ENCODE measurements at places on chromosomes 3 and 15.
A peak's percentile ranks its signal among the peaks of the same experiment; 100 is the strongest.

DNA sequence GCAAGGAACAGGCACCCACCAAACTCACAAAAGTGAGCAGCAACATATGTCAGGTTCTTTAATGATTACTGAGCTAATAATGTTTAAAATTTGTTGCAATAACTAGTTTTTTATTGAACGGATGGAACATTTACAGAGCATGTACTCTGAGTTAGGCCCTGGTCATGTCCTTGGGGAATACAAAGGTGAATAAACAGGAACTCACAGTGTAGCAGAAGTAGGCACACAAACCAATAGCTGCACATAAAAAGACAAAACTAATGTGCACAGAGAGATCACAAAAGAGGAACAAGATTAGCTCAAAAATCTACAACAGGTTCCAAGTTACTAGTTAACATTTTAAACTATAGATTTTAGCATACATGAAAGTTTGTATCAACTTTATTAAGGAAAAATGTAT lies 505.3 kb upstream of the PPP2R3A start:
- DNase-seq, result no peak

DNA sequence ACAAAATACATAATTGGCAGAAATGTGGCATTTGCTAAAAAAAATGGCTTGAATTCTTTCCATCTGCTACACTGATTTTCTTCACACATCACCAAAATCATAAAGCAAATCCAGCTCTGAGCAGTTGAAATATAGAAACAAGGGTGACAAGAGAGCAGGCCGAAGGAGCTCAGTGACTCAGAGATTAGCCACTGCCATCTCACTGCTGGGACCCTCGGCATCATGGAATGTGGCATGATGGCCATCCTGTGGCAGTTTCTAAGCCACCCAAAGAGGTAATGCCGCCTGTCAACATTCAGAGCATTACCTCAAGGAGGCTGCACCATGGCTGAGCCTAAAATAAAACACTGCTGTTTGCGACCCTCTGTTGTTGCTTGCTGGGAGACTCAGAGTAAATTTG lies 80.5 kb upstream of the OSBPL11 start:
- no peak for DNase-seq

DNA sequence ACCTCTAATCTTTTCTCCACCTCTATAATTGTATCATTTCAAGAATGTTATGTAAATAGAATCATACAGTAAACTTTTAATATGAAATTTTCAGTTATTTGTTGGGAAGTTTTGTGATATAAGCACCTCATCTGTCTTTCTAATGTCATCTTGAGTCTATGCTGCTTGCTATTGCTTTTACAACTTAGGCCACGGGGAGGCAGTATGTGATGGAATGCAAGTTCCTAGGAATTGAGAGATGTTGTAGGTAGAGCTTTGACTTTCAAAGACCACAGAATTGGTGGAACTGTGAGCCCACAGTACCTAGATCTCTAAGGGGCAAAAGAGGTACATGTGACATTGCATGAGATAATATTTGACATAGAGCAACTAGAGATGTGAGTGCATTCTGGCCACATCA lies 328.3 kb downstream of the MFSD1 start:
- no peak for DNase-seq

DNA sequence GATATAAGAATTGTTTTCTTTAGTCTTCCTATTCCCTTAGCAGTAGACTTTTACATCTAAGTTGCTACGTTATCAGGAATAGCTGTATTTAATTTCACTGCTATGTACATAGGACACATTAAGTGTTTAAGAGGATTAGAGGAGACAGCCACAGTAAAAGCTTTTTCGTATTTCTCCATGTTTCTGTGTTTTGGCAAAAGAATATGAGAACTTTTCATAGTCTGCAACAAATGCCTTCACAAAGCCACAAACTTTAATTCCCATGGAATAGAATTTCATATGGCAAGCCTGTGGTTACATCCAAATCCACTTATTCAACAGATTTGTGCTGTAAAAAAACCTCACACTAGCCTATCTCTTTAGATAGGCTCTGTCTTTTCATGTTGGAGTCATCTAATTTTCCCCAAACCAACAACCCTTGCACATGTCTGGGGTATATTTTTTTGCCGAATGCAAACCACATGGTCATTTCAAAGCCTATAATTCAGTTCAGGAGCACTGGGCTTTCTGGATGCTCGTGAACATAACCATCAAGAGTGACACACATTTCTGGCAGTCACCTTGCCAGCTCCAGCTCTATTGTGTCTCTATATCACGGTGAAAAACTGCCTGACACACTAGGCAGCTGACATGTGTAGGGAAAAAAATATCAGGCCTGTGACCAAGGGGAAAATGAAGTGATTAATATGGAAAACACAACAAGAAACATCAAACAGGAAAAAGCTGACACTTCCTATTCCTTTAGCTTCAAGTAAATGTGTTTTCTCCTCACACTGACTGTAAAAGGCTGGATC lies 19.2 kb downstream of the PLD1 start:
- DNase-seq, result no peak

- no peak for DNase-seq
Measured at GRCh38 chr15:62941699-62942098, 100.8 kb upstream of the TPM1 start.

GRCh38 chr3:189685860-189686259 lies 54.7 kb downstream of the TP63 start:
- DNase-seq, result no peak

DNA sequence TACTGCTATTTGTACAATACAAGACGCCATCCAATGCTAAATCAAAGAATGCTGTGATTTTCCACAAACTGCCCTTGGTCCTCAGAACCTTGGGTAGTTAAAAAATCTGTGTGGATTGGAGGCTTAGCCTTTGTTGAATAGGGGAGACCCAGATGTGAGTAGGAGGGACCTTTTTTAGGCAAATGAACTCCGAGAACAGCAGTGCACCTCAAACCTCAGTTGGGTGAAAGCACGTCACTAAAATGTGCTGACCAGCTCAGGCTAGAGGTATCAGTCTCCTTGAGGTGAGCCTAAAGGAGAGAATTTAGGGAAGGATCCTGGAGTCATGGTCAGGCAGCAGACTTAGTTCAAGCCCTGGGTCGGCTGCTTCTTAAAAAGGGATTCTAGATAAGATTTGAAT lies 200.7 kb downstream of the SOX2 start:
- no peak for DNase-seq

DNA sequence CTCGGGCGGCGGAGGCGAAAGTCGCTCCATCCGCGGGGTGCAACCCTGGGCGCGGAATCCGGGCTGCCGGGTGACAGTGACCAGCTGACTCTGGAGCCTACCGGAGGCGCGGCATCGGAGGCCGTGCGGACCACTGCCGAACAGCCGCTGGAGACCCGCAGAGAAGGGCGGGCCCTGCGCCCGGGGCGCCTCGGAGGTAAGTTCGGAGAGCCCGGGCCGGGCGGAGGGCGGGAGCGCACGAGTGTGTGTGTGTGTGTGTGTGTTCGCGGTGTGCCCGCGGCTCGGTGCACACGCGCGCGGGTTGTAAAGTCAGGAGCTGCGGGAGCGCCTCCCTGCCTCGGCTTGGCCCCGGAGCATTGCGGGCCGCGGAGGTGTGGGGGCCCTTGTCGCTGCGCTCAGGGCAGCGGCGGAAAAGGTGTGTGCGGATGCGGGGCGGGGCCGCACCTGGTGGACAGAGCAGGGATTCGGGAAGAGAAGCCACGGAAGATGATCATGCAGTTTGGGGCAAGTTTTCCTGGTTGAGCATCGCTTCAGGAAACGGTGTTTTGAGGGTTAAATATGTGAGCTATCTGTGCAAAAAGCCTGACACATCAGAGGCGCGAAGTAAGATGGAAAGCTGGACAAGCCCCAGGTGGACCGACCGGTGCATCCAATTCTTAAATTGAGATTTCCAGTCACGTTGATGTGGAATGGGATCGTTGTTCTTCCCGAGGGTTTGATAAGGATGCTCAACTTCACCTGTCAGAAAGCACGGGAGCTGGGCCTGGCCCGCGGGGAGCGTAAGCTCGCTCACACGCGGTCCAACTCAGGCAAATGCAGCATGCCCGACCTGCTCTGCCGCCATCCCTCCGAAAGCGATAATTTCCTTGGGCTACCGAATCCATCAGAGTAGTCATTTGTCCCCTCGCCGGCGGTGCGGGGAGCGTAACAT lies 474 bp downstream of the MINAR1 start:
- DNase-seq, result no peak

DNA sequence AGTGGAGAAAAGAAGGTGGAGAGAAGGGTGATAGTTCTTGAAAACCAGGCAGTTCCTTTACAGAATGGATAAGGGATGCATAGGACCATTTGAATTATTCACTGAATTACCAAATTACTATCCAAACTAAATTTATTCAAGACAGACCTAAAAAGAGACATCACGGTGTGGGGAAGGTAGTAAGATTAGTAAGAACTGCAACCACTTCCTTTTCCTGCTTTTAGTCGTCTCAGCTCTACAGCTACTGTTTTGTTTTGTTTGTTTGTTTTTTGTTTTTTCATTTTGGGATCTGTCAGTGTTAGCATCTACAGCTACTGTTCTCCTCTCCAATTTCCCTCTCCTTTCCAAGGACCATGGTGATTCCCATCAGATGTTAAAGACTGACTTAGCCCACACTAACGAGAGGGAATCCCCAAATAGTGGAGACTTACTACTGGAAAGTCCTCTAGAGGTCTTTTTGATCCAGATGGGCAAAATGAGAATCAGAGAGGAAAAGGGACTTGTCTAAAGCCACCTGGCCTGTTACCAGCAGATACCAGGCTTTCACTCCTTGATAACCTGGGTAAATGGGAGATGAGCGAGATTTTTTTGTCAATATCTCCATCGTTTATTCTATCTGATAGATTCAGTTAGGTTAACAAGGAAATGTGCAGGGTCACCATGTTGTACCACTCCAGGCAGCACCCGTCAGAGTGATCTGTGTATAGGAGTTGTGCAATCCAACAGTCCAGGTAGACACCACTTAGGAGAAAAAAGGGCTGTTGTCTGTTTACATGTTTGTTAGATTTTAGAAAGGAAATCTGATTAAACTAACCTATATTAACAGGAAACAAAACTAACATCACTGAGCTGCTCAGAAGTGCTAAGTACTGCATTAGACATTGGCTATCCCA lies 6.0 kb downstream of the HCLS1 start:
- DNase-seq, result no peak

DNA sequence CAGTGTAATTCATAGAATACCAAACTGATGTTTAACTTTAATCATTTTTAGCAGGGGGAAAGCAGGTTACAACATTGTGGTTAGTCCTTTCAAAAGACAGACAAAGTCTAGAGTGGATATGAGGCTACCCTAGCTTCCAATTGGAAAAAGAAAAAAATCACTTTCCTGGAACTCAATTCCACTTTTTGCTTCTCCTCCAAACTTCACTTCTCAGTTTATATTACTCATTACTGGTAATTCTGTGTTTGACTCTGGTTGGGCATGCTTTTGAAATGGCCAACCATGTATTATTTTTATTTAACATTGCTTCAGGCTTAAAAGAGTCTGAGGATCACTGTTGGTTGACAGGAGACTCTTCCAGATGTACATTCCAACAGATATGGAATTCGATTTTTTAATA lies 84.8 kb downstream of the RAP2B start:
- no peak for DNase-seq

GRCh38 chr15:101457696-101458095 lies 31.8 kb downstream of the PCSK6 start:
- peak; percentile 31 for DNase-seq

DNA sequence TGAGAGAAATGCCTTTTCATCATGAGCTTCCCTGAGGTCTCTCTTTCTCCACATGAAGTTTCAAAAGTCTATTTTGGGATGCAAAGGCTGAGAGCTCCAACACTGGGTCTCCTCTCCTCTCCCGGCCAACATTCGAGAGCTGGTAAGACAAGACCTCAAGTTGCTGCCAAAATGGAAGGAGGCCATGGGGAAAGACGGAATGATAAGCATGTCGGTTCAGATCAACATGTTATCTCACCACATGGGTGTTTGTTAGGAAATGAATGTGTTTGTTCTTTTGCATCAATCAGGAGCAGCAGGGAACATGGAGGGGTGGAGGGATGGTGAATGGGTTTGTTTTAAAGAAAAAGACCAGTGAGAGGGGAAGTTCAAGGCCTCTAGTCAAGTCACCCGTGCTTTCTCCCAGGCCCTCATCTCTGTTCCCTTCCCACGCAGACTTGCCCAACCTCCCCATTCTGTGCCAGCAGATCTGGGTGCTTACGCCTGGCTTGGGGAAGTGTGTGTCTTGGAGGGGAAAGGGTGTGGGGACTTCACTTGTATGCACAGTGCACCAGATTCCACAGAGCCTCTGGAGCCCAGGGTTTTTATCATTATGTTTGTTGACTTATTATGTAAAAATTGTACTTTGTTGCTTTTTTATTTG lies 23.5 kb upstream of the ATP10A start:
- DNase-seq, result no peak

GRCh38 chr15:84892786-84893307 lies 8.4 kb downstream of the SLC28A1 start:
- no peak for DNase-seq

DNA sequence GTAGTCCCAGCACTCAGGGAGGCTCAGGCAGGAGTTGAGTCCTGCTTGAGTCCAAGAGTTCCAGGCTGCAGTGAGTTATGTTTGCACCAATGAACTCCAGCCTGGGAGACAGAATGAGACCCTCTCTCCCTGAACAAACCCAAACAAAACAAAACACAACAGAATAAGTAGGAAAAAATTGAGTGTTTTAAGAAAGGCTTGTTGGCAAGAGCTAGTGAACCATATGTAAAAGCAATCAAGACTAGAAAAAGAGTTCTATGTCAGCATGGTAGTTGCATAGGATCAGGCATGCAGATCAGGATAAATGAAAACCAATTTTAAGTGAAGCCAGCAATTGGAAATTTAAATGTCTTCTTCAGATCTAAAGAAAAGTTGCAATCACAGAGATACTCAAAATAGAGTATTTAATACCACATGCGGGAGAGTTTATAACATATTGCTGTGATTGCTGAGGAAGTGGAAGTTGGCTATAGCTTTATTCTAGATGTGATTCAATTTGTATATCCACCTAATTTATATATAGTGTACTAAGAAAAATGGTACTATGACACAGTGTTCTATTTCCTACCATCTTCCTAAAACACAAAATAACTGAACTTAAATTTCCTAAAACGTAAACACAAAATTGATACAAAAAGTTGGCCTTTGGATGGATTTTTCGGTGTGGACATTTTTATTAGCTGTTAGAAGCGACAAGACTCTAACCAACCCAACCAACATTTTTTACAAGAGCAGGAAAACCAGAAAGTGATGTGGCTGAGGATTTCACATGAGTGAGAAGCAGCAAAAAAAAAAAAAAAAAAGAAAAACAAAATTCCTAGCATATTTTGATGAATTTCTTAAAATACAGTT lies 101.9 kb upstream of the ROBO1 start:
- no peak for DNase-seq

GRCh38 chr15:40439461-40439959 lies 1.2 kb upstream of the BAHD1 start:
- no peak for DNase-seq

GRCh38 chr3:108468577-108468976 lies 41.8 kb downstream of the MYH15 start:
- no peak for DNase-seq

- peak; percentile 63 for DNase-seq
Measured at GRCh38 chr15:45333550-45333949, 44.8 kb downstream of the GATM start.

DNA sequence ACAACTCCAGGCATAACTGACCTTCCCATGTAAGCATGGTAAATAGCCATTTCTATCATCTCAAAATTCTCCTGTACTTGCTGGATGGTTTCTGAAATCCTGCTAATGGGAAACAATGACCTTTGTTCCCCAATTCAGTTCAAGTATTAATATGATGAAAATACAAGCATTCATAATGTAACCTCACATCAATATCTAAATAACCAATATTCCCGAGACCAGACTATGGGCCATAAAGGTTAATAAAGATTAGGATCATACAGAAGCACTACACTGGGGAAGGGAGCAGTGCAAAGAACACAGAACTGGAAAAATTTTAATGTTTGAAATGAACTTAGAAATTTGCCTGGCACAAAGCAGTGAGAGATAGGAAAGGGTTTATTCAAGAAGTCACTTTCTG lies 151.3 kb upstream of the SETMAR start:
- DNase-seq, result no peak
